Hematopoietic multipotent progenitor cell treated with erythropoietin and hydrocortisone succinate and interleukin-3 and kit ligand, for 6 days (in vitro differentiated cells): ENCODE measurements at places on chromosomes 5 and 9.

- no peak for DNase-seq
These were observed 22.6 kb upstream of the MEGF9 start for GRCh38 chr9:120736881-120737280.

- DNase-seq, result peak; percentile 43
These were observed 100.9 kb upstream of the HCN1 start for GRCh38 chr5:45796959-45797553.

DNA sequence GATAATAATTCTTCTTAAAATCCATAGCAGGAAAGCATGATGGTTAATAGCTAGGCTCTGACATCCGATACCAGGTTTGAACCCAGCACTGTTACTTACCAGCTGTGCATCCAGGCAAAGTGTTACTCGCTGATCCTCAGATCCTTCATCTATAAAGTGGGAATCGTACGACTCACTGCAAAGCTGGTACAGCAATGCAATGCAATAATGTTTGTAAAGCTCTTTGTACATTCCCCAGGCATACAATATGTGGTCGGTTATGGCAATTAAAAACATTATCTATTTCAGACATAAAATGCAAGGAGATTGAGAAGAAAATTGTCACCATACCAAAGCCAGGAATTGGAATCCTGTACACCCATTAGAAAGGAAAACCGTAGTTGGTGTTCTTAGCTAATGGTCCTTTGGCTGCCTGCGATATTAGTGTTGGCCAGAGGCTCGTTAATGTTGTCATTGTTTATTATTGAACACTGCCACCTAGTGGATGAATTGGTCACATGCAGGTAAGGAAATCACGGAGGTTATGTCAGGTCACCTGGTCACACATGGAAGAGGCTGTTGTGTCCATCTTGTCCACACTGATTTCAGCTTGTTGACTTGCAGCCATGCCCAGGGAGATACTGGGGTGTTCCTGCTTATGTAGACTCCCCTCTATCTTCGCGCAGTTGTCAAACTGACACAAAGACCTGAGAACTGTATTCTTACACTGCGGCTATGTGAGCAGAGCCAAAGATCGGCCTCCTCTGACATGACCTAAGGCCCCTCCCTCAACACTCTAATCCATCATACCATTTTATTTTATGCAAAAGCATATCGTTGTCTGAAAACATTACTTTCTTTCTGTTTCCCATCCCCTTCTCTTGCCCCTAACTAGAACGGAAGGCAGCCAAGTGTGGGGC, 87.5 kb upstream of the PPP2R2B start:
- DNase-seq, result peak; percentile 85

DNA sequence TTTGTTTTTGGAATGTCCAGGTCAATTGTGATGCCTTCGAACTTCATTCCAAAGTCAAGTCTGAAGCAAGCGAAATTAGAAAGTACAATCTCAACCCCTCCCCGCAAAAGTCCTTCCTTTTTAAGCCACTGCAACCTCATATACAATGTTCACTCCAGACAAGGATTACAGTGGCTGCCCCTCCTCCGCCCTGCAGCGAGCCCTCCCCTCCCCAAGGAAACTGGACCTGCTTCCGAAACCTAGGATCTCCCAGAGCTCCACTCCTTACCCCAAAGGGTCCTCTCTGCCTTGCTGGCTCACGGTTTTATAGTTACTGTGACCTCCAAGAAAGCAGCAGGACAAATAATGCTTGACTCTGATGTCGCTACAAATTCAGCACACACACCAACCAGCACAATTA, 10.4 kb downstream of the LRRC14B start:
- DNase-seq, result no peak

GRCh38 chr9:84061613-84062193, 81.1 kb downstream of the RMI1 start:
- no peak for DNase-seq

- no peak for DNase-seq
These were observed 803.4 kb upstream of the CDH6 start for GRCh38 chr5:30390095-30390494.
